ENCODE measurements at places on chromosomes 3 and 15.

DNA sequence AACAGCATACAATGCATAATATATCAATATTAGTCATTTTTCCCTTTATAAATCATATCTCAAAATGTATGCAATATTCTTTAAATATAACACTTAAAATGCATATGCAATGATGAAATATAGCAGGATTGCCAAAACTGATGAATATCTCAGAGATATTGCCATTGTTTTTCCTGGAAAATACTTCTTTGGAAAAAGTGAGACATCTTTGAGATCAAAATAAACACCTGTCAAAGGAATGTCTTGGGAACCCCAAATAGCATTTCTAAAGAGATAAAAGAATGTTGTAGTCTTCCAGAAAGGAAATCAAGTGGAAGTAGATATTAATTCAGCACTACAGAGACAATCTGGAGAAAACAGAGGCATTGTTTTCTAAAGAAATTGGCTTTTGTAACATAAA lies 457.8 kb upstream of the UBE2E2 start:
- DNase-seq: no peak

- DNase-seq: no peak
Observed at GRCh38 chr15:75107516-75107907, 84.1 kb downstream of the PPCDC start.

- DNase-seq: no peak
Observed at GRCh38 chr15:89808160-89808870, 6.3 kb downstream of the ANPEP start.

DNA sequence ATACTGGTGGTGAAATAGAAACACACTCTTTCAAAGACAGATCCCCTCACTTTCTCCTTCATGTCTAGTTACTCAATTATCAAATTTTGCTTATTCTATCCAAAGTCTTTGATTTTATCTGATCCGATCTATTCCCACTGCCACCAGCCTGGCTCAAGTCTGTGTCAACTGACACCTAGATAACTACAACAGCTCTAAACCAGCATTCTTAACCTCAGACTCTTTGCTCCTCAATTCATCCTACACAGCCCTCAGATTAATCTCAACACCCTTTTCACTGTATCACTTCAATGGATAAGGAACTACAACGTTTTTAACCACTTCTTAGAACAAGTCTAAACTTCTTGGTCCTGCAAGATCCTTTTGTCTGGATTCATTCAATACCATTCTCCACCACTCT lies 9.1 kb downstream of the KPNA1 start:
- no peak for DNase-seq

- DNase-seq: no peak
Observed at GRCh38 chr3:8559351-8559750, 57.7 kb downstream of the LMCD1 start.

DNA sequence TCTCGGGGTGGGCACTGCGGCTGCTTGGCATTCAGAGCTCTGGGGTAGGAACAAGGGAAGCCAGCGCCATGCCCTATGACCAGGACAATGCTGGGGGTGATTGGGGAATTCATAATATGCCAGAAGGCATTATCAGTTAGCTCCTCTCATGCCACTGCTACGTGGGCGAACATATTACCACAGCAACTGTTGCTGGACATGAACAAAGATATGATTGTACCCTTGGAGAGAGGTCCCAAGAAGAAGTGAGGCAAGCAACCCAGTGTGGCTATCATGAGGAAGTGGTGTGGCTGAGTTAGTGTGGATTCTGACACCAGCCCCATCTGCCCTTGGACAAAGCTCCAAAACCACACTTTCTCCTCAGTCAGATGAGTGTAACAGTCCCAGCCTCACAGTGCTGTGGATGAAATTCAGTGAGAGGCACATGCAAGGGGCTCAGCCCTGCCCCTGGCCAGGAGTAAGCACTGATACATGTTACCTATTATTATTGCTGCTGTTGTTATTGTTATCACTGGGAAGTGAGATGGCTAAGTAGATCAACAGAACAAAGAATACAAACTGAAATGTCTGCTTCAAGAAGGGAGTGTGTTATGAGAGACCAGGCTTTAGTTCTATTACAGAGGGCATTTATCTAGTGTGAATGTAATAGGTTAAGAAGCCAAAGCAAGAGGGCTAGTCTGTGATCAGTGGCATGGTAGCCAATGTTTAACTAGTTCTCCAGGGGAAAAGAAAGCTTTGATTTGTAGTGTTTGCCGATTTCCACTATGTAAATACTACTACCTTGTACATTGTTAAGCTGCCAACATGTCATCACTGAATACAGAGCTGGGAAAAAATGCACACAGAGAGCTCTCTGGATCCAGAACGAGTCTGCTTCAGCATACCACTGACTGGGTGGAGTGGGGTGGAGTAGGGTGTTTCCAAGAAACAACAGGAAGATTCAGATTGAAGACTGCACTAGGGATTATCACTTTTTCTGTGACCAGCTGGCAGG lies 222.3 kb upstream of the EIF1B start:
- peak; percentile 56 for DNase-seq

DNA sequence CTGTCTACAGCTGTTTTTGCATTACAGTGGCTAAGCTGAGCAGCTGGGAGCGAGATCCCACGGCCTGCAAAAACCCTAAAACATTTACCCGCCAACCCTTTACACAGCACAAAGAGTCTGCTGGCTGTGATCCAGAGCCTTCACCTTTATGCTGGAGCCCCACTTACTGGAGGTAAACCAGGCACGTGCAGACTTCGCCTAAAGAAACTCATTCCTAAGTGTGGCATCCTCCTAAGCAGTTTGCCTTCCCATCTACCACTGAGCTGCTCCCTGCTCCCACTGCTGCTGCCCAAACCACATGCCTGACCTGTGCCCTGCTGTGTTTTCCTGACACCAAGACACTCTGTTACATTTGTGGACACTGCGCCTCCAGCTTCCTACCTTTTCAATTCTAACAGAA lies 53.0 kb downstream of the CHSY1 start:
- DNase-seq: no peak

DNA sequence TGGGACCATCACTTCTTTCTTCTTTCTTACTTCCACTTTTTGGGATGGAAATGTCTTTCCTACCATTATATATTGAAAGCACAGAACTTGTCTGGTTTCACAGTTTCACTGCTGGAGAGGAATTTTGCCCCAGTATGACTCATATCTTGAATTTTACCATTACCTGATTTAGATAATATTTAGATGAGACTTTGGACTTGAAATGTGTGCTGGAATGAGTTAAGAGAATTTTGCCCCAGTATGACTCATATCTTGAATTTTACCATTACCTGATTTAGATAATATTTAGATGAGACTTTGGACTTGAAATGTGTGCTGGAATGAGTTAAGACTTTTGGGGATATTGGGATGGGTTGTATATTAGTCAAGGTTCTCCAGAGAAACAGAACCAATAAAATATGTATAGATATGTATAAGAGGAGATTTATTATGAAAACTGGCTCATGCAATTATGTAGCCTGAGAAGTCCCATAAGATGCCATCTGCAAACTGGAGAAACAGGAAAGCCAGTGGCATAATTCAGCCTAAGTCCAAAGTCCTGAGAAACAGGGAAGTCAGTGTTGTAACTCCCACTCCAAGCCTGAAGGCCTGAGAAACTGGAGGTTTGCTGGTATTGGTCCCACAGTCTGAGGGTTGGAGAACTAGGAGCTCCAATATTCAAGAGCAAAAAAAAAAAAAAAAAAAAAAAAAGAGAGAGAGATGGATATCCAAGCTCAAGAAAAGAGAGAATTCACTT lies 1029.2 kb downstream of the EPHA3 start:
- DNase-seq: peak; percentile 48

- DNase-seq: no peak
Observed at GRCh38 chr3:126275620-126275904, 81.6 kb downstream of the KLF15 start.

DNA sequence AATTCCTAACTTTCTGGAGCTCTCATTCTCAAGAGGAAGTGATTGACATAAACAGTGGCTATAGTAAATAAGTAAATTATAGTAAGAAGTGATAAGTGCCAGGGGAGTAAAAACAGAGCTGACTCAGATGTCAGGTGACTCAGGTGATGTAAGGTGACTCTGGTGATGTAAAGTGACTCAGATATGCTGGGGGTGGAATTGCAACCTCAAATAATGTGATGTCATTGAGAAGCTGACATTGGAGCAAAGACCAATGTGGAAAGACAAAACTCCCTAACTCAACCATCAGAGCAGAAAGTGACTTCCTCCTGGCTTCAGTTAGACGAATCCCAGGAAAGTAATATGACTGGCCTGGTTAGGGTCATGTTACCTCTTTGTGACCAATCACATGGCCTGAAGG lies 144.2 kb upstream of the SNTN start:
- peak; percentile 71 for DNase-seq

DNA sequence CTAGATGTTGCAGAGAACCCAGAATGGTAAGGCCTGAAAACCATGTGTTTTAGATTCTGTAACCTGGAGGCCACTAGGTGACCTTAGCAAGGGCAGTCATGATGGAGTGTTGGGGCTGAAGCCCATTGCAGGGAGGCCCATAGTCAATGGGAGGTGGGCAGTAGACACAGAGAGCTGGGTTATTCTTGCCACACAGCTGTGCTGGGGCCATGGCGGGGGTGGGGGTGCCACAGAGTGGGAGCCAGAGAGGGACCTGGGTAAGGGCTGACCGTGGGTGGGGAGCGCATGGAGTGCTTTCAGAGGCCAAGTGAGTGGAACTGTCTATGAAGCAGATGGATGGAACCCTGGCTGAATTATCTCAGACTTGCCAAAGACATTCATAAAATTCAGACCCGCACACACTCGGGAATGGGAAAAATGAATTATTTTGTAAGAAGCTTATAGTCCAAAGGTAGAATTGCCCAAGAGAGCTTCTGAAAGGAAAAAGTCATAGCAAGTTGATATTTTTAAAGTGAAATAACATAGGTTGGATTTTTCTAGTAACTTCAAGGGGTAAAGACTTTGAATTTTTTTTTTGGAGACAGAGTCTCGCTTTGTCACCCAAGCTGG lies 53.9 kb downstream of the SMAD3 start:
- no peak for DNase-seq

DNA sequence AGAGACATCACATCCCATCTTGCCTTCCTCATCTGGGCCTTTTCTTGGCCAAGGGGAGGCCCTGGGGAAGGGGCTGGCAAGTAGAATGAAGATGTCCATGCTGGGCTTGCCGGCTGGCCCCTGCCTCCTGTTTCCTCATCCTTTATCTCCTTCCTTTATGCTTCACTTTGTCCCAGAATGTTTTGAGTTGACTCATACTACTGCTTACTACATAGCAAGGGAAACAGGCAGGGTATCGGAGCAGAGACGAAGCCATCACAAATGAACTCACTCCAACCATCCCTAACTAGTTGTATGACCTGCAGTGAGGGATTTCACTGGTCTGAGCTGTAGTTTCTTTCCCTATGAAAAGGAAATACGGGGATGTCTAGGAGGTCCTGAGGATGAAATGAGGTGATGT lies 66.0 kb downstream of the CHDH start:
- no peak for DNase-seq

- DNase-seq: no peak
Observed at GRCh38 chr3:166696103-166696502, 684.0 kb downstream of the ZBBX start.

DNA sequence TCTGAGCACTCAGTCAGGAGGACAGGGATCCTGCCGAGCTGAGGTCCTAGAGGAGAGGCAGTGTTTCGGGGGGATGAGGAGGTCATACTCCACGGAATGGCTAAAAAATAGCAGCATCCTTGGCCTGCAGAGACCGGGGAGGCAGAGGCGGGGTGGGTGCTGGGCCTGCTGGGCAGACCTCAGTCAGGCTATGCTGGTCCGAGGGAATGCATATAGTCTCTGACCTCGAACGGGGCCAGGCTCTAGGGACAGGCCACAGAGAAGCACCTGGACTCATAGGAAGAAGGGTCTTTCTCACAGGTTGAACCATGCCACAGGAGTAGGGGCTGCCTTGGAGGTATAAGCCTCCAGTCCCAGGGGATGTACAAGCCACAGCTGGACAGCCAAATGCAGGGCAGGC lies 14.0 kb upstream of the SKIC8 start:
- DNase-seq: no peak

GRCh38 chr3:29181149-29181780 lies 99.6 kb upstream of the RBMS3 start:
- DNase-seq: no peak

GRCh38 chr3:192843119-192843518 lies 74.5 kb downstream of the MB21D2 start:
- DNase-seq: no peak

- no peak for DNase-seq
Observed at GRCh38 chr3:169748670-169749069, 16.2 kb downstream of the TERC start.

DNA sequence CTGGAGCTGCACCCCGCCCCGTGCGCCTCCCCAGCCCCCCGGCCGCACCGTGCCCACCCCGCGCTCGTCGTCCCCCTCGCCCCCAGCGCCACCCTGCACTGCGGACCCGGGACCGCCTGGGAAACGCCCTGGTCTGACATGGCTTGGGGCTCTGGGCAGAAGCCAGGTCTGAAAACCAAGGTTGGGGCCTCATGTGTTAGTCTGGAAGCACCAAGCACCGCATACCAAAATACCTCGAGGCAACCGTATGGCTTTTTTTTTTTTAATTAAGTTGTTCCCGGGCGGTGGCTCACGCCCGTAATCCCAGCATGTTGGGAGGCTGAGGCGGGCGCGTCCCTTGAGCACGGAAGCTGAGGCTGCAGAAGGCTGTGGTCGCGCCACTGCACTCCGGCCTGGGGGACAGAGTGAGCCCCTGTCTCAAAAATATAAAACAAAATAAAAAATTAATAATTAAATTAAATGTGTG lies 91.5 kb upstream of the CHD2 start:
- DNase-seq: peak; percentile 58

DNA sequence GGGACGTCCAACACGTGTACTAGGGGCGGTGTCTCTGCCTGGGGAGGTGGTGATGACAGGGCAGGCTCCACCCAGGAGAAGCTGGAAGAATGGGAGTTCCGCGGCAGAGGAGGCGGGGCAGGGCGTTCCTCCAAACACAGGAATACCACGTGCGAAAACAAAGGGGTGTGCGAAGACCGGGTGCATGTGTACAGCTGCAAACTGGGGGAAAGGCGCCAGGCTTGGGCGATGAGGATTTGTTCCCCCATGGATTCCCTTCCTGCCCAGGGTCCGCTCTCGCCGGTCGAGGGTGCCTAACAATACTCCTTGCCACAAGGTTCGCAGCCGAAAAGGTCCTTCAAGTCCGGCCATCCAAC lies 500 bp upstream of the ZSCAN2 start:
- peak; percentile 89 for DNase-seq

DNA sequence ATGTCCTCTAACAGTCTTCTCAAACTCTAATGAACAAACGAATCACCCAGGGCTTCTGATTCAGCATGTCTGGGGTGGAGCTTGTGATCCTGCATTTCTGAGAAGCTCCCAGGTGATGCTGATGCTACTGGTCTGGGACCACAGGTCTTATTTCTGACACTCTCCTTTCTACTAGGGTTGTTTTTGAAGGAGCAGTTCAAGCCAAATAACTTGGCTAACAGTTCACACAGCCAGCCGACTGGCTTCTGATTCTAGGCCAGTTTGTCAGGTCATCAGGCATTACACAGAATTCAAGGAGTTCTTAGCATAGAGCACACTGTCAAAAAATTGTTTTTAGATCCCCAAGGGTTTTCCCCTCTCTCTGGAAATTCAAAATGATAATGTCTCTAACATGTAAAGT lies 100.7 kb downstream of the TIGIT start:
- DNase-seq: no peak

GRCh38 chr3:166191411-166191810 lies 354.2 kb upstream of the BCHE start:
- DNase-seq: peak; percentile 10

GRCh38 chr15:39666677-39667076 lies 85.8 kb downstream of the THBS1 start:
- no peak for DNase-seq

- DNase-seq: no peak
Observed at GRCh38 chr3:51336261-51336660, 48.8 kb upstream of the MANF start.

GRCh38 chr3:76698136-76698706 lies 341.7 kb upstream of the ROBO2 start:
- peak; percentile 12 for DNase-seq
